Stimulated activated memory B cell treated with anti-CD40 and anti-IgM and Interleukin-4, amounts not matched to agents 10 μg/mL and 1 μg/mL and 100 μg/mL, for 72 hours (primary cell): ENCODE measurements at places on chromosomes 3 and 15.

GRCh38 chr15:62426387-62426956 is 261.4 kb upstream of the C2CD4B start:
- ATAC-seq, result no peak

DNA sequence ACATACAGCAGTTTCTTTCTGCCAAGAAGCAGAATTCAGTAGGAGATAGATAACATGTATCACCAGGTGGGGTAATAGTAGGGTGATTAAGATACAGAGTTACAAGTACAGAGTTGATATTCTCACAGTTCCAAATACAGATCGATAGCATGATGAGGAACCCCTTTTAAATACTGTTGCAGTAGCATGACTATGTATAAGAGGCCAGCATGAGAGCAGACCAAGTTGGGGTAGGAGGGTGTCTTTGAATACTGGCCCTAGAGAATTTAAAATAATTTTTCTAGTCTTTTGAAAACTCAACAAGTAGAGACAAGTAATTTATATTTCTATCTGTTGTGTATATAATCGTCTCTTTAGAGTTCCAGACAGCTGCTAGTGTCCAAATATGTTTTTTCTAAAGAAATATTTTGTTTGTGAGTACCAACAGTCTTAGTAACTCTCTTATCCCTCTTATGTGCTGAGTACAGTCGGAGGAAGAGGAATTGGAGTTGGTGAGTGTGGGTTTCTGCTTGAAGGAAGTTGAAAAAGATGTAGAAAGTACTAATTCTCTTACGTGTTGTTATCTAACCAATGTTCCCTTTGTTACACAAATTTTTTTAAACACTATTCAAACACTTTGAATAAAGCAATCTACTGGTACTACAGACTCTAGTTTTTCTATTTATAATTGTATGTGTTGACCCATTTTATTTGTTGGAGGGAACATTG is 30.2 kb downstream of the LYSMD4 start:
- ATAC-seq, result no peak

- no peak for ATAC-seq
These were observed 960 bp downstream of the THBS1 start for GRCh38 chr15:39581793-39582285.

DNA sequence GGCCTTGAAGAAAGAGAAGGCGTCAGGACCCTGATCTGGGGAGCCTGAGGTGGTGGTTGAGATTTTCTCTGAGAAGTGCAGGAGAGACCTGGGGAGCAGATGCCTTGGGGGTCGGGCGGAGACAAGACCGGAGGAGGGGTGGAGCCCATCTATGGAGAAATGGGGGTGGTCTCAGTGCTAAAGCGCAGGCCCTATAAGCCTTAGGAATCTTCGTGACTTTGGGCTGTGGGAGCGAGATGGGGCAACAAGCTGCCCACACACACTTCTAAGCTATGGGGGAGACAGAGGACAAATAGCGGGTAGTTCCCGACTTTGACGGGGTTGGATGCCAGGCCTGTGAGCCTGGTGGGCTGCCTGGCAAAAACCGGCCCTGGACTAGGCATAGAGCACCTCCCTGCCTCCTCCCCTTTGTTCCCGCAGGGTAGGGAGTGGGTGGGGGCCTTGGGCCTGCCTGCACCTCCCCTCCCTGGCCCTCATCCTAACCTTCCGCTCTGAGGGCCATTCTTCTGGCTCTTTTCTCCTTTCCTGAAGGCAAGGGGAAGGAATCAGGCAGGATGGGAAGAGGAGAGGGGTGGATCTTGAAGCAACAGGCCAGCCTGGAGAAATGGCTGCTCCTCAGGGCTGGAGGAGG is 880 bp downstream of the NISCH start:
- no peak for ATAC-seq

DNA sequence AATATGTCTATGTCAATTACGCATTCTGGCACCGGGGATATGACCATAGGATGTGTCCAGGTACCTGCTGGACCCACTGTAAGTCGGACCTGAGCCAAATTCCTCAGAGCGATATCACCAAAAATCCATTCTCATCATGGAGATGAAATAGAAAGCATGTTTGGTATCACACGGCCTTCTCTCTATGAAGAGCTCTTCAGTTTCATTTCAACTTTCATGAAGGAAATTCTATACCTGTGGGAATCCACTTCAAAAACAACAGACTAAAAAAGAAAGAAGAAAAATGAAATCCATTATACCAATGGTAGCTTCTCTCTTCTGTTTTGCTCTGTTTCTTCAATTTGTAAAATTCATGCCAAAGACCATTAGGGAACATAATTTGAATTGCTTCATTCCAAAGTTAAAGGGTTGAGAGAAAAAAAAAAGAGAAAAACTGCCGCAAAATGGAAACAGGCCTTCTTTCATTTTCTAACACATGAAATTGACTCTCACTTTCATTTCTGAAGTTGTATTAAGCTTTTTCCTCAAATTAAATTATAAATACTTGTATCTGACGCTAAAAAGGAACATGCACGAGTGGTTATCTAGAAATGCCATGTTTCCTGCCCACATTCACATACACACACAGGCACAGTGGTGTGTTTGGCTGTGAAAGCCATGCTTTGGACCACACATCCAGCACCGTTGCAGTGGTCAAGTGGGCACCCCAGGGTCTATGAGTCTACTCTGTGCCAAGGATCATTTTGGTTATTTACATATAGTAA is 46.9 kb upstream of the DIPK2A start:
- ATAC-seq, result peak; percentile 67

- ATAC-seq, result no peak
These were observed 94.7 kb upstream of the TUSC7 start for GRCh38 chr3:116614795-116615362.

GRCh38 chr3:23170291-23170690 is 32.8 kb upstream of the UBE2E2 start:
- no peak for ATAC-seq

GRCh38 chr3:184740509-184741258 is 28.8 kb upstream of the MAGEF1 start:
- ATAC-seq, result no peak

DNA sequence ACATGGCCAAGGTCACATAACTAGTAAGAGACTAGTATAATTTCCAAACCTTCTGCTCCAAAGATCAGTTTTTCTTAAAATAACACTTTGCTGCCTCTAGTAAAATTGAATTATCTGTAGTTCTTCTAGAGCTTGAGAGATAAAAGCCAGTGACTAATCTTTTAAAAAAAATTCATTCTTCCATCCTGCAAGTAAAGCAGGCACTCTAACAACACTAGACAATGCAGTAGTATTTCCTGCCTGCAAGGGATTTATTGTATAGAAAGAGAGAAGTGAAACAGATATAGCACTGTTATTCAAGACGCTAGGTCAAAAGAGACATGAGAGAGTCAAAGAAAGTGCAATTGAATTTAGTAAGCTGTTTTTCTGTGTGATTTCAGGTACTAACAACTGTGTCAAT is 159.5 kb upstream of the TBC1D5 start:
- ATAC-seq, result peak; percentile 77

GRCh38 chr15:61822511-61822910 is 237.7 kb downstream of the VPS13C start:
- no peak for ATAC-seq

- no peak for ATAC-seq
These were observed 57.7 kb downstream of the GASK1A start for GRCh38 chr3:43036621-43037423.

DNA sequence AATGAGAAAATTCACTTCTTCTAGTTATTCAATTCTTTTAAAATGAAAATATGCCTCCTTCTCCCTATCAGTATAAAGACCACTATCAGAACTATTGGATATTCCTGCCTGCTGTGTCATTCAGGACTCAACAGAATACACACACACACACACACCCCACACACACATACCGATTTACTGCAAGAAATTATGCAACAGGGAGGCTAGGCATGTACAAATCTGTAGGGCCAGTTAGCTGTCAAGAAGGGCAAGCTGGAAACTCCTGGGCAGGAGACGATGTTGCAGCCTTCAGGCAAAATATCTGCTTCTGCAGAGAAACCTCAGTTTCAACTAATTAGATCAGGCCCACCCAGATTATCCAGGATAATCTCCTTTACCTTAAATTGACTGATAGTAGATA is 13.9 kb upstream of the RYR3 start:
- ATAC-seq, result no peak

DNA sequence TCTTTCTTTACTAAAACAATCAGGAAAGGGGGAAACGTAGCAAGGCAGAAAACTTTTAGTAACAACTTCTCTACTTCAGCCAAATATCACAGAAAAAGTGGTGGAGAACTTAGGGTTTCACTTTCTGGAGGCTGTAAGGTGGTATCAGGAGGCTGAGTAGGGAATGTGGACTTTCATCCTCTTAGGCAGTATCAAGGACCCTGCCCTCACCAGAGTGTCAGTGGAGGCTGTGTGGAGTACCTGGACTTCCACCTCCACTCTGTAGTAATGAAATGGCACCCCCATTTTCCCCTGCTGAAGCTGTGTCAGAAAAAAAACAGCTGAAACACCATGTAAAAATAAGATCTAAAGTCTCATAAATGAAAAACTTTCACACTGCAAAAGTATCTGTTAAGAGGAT is 11.2 kb upstream of the HHLA2 start:
- ATAC-seq, result no peak

DNA sequence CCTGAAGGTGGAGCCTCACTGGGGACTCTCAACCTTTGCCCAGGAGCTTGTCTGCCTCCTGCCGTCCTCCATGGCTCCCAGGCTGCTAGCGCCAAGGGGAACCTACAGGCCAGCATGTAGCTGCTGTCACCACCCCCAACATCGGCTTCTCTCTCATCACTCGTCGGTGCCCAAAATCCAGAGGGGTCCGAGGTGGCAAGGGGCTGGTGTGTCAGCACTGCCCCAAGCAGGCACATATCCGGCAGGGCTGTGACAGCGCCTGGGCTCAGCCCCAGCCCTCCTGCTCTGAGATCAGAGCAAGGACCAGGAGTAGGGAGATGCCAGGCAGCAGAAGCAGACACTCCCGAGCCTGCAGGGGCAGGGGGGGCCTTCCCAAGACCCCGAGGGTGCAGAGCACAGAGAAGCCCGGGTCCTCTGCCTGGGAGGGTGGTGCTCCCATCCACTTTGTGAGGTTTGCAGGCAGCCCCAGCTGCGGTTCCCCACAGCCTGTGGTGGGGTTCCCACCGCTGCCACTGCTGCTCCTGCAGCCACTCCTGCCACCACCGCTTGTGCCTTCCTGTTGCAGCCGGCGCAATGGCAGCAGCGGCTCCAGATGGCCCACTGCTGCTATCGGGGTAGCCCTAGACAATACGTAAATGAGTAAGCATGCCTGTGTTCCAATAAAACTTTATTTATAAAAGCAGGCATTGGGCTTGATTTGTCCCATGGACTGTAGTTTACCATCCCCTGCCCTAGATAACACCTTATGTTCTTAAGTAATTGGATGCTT is 451.0 kb downstream of the EPHA6 start:
- ATAC-seq, result peak; percentile 51

- no peak for ATAC-seq
These were observed 231.4 kb upstream of the UMPS start for GRCh38 chr3:124498891-124499290.

DNA sequence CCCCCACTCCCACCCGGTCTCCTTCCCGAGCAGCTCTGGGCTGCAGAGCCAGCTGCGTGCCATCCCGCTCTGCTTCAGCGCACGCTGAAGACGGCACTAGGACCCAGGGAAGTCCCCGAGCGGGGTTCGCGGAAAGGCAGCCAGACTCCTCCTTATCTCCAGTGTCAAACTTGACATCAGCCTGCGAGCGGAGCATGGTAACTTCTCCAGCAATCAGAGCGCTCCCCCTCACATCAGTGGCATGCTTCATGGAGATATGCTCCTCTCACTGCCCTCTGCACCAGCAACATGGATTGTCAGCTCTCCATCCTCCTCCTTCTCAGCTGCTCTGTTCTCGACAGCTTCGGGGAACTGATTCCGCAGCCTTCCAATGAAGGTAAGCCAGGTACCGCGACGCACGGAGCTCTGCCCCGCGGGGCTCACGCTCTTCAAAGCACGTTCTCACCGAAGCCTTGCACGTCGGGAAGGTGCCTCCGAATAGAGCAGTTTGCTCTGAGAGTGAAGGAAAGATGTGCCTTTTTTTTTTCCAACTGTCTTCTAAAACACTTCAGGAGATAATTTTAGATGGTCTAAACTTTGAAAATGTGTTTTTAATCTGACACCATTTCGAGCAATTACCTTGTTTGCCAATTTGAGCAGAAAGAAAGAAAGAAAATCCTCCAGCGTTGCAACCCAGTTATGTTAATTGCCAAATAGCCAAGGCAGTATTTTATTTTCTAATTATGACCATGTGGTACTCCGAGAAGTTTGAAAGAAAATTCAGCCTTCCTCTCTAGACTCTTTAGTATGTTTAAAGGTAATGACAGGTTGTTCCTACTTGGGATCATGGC is at the start of gene EPHA3:
Gene EPHA3 (plus strand): TSS at position 161 of the 830 bp plus-strand sequence. CDS start 128 bp downstream, at position 289.
- ATAC-seq, result peak; percentile 94

DNA sequence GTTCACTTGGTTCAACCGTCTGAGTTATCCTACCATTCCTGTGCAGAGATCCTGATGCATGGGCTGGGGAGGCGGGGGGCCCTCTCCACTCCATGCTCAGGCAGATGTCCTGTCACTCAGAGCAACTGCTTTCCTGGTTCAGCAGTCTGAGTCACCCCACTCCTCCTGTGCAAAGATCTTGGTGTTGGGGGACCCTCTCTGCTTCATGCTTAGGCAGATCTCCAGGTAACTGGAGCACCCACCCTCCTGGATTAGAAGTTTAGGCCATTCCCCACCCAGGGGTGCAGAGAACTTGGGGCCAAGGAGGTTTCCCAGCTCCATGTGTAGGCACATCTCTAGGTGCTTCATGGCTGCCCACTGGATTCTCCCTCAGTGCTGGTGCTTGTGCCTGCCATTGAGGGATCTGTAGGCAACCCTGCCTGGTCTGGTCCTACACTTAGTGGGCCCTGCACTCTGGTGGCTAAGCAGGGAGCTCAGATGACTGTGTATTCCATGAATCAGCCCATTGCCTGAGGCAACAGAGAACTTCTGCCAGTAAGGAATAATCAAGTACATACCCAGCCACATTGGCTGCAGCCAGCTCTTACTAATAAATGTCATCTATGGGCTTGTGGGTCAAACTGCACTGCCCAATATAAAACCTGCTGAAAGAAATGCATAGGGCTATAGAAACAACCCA is 465.4 kb upstream of the THBS1 start:
- no peak for ATAC-seq

DNA sequence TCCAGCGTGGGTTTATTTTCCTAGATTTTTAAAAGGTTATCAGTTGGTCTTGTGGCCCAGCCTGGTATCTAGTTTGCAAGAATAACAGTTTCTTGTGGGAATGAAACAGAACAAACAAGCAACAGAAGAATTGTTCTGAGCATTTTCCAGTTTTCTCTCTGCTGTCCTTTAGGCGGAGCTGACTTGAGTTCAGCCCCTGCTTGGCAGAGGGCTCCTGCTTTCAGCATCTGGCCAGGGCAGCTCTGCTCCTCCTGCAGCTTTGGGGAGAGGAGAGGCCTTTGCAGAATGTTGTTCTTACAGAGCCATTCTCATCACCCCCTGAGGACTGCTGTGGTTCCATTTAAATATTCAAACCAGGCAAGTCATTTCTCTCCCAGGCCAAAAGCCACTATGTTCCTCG is 117.7 kb downstream of the ALDH1A2 start:
- no peak for ATAC-seq

GRCh38 chr15:34258151-34258550 is 33.3 kb downstream of the EMC4 start:
- ATAC-seq, result no peak

- no peak for ATAC-seq
These were observed 121.4 kb upstream of the BFSP2 start for GRCh38 chr3:133278260-133279043.
